ENCODE measurements at places on chromosomes 1 and 21. TPM values are rescaled to one million over a fixed set of nuclear protein-coding genes. Genes with fewer than 3 reads are reported as not detected.

Gene KCNE1
- polyA plus RNA-seq: not detected

DNA sequence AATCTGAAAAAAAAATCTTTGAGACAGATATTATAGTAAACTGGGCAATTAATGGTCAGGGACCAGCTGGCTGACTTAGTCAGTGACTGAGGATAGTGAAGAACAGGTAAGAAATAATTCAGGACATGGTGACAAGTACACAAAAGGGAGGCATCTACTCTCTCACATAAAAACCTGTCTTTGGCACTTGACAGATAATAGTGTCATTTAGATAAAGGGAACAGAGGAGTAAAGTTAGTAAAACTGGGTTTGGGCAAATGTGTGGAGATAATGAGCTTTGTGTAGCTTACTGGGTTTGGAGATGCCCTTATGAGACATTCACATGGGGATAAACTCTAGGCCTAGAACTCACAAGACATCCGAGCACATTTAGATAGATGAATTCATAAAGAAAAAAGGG lies 4.0 kb downstream of the SSX2IP start:
- DNase-seq: no peak

DNA sequence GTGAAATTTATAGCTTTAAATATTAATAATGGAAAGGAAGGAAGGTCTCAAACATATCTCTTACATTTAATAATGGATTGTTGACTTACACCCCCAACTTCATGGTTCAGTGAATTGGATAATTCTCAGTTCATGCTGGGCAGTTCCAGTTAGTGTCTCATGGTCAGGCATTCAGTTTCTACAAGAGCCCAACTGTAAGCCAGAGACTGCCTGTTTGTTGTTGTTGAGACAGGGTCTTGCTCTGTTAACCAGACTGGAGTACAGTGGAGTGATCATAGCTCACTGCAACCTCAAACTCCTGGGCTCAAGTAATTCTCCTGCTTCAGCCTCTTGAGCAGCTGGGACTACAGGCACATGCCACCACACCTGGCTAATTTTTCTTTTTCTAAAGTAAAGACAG lies 5.0 kb upstream of the DMAP1 start:
- no peak for DNase-seq

DNA sequence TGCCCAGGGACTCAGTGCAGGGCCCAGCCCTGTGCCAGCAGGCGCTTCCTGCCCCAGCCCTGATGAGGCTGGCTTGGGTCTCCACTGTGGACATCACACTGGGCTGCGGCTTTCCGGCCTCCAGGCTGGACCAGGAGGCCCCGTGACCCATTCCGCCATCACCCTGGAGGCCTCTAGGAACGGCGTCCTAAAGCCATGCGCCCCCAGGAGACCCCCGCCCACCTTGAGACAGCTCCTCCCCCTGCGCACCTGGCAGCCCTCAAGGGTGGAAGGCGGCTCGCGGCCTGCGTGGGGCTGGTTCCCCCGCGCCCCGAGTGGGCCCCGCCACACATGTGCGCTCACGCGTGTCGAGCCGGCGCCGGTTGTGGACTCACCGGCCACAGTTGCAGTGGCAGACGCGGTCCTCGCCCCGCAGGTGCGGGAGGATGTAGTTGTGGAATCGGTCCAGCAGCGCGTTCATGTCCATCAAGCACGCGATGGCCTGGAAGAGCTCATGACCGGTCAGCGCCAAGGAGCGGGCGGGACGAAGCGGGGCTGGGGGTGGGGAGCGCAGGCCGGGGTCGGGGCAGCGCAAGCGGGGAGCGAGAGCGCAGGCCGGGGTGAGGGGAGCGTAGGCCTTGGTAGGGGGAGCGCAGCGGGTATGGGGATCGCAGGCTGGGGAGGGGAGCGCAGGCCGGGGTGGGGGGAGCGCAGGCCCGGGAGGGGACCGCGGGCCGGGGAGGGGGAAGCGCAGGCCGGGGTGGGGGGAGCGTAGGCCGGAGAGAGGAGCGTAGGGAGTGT lies 924 bp downstream of the TMEM240 start:
- peak; percentile 81 for DNase-seq

DNA sequence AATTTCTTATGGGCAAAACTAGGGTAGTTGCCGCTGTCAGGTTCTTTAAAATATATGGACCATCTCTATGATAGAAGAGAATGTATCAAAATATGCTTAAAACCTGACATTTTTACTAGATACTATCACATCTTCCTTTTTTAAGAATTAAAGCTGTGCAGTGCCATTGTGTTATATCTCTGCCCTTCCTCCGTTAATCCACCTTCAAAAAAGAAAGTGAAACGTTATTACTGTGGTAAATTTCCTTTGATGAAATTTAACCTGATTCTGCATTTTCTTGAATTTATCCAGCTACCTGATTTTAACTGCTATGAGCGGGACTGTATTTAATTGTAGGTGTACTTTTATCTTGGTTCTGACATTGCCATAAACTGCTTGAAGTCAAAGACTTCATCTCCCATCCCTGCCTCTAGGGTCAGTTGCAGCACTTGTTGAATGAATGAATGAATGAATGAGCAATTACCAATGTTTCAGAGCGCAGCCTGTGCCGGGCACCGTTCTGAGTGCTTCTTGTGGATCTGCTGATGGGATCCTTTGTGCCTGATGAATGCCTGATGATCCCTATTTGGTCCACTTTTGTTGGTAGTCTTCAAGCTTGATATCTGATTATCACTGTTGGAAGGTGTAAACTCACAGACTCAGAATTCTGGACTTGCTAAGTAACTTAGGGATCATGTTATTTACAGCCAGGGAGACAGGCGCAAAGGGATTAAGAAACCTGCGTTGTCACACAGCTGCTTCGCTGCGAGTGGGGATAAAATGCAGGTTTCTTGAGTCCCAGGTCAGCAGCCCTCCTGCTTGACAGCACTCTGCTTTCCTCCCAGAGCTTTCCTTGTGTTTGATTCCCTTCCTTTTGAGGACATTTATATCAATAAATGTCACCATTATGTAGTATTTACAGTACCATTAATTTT lies 30.1 kb downstream of the SMYD2 start:
- DNase-seq: no peak

DNA sequence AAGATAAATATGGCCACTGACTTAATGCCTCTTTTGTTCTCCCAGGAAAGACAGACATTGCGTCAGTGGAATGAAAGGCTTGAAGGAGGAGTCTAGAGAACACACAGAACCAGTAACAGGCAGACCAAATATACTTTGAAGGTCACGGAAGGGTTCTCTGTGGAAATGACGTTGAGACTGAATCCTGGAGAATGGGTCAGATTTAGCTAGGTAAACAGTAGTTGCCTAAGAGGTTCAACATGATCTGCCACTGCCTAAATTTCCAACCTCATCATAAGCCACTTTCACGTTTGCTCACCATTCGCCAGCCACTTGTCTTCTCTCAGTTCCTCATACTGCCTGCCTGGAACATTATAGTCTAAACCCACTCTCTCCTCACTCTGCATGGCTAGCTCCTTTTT lies 20.5 kb downstream of the PLA2G4A start:
- DNase-seq: no peak

- peak; percentile 64 for DNase-seq
Observed at GRCh38 chr21:33968080-33968994, 52.7 kb upstream of the ATP5PO start.

- DNase-seq: no peak
Observed at GRCh38 chr1:93700532-93701469, 19.2 kb upstream of the BCAR3 start.

- DNase-seq: peak; percentile 64
Observed at GRCh38 chr1:30853350-30853749, 55.2 kb downstream of the SDC3 start.

DNA sequence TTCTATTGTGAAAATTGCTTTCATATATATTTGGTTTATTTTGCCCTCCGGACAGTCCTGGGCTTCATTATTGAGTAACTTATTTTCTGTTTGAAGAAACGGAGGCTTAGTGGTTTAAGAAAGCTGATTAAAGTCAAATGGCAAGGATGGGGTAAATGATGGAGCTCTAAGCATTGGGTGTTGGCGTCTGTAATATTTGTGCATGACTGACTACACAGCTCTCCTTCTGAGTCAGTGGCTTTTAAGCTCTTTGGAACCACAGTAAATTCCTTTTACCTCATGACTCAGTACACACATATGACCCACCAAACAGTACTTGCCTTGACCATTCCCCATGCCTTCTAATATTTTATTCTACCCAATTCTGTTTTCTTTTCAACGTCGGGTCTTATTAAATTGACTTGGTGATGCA lies 21.0 kb downstream of the B3GALT5 start:
- no peak for DNase-seq

Measured in GM23338 (cell line).